Stimulated activated CD8-positive, alpha-beta memory T cell treated with anti-CD3 and anti-CD28 coated beads, Interleukin-15, amount 100 ng/mL, for 4 hours (primary cell): ENCODE measurements at places on chromosomes 1 and 21.

- no peak for DNase-seq
These were observed 23.4 kb downstream of the NFASC start for GRCh38 chr1:204894031-204894430.

- DNase-seq, result no peak
These were observed 625.6 kb upstream of the PTBP2 start for GRCh38 chr1:96095849-96096612.

- no peak for DNase-seq
These were observed 1.4 kb upstream of the DNAJC11 start for GRCh38 chr1:6703016-6703415.

DNA sequence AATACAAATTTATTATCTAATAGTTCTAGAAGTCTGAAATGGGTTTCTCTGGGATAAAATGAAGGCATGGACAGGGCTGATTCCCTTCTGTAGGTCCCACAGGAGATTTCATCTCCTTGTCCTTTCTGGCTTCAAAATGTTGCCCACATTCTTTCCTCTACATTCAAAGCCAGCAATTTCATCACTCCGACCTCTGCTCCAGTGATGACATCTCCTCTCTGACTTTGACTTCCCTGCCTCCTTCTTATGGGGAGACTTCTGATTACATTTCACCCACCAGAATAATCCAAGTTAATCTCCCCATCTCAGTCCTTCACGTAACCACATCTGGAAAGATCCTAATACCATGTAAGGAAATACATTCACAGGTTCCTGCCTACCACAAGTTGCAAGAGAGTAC, 358.0 kb upstream of the C1orf87 start:
- no peak for DNase-seq

DNA sequence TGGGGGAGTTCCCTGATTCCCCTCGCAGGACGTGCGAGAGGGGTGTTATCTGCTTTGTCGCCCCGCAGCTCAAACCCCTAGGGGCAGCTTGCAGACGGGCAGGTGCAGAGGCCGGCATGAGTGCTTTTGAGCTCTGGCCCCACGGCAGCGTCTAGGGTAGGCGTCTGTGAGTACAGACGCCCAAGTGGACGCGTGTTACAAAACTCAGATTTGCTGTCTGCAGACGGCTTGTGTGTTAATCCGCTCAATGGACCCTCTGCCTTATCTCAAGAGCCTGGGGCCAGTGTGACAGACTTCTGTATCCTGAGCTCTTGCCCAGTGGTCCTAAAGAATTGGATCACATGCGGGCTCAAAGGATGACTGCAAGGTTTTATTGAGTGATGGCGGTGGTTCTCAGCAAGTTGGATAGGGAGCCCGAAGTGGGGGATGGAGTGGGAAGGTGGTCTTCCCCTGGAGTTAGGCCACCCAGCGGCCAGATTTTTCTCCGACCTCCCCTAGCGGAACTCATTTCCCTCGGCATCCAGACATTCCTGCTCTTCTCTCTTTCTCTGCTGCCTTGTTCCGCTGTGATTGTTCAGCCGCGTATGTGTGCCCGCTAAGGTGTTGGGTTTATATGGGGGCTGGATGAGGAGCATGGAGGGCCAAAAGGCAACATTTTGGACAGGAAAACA, 9.4 kb downstream of the CFHR4 start:
- DNase-seq, result no peak

DNA sequence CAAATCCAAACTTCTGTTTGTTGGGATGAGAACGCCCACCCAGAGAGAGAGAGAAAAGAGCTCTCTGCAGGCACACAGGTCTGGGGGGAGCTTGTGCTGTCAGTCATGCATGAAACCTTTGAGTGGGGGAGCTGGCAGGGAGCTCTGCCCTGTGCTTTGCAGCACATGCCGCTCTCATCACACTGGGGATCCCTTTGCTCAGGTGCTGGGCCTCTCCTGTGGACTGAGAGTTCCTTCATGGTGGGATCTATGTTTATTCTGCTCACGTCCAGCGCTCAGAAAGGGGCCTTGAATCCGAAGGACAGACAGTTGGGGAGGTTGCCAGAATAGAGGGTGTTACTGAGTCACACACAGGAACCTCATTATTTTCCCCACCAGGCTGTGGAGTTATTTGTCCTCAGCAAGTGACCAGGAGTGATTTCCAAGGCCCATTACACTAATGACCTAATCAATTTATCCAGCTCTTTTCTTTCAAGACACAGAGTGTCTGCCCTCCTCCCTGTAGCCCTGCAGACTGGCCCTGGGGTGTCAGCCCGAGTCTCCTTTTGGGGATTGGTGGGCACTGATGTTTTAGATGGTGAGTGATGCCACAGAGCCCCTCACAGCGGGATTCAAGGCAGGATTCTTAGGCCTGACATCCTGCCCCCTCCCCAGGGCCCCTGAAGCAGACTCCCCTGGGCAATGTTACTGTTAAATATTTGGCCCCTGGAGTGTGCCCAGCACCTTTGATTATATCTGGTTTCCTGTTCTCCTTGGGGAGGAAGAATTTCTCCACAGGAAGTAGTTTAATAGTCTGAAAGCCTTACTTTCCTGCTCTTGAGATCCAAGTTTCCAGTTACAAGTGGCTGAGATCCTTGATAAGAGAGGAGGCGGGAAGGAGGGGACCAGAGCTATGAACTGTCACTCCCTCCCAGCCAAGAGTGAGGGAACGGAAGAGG, 22.3 kb downstream of the MYBPH start:
- no peak for DNase-seq

- DNase-seq, result no peak
These were observed 154.0 kb upstream of the AJAP1 start for GRCh38 chr1:4500441-4500840.

DNA sequence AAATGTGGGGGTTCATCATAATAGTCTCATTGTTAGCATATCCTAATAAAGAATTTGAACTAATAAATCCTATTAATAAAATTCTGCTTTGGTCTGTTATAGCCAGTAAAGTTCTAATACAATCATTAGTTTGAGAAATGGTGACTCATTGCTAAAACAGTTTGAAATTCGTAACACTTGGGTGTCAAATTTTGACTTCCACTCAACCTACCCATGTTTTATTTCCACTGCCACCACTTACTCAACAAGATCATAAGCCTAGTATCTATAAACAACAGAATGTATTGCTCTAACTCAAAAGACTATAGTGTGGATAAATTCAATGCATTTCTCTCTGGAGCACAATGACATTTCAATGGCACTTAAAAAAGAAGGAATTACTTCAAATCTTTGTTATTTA, 29.1 kb downstream of the LGALS8 start:
- no peak for DNase-seq

GRCh38 chr1:159207774-159208173, 3.1 kb downstream of the ACKR1 start:
- DNase-seq, result no peak
